ENCODE measurements at places on chromosomes 4 and X.

- no peak for DNase-seq
Observed at GRCh38 chr4:129428454-129428853, 332.5 kb downstream of the C4orf33 start.

GRCh38 chrX:25523574-25524540, 508.1 kb upstream of the ARX start:
- no peak for DNase-seq

GRCh38 chr4:69503558-69503957, 7.9 kb upstream of the UGT2B4 start:
- no peak for DNase-seq

DNA sequence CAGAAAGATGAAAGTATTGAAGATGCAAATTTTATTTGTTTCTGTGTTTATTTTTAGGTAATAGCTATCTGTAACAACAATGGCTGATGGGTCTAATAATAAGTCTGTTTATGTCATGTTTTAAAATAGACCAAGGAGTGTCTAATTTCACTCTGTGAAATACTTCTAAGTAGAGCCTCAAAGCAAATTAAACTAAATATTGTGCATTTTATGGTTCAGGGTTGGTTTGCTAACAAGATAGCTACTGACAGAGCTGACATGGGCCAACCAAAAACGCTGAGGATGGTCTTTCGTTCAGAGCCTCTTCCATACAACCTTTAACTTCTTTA, 437.6 kb upstream of the CTSO start:
- no peak for DNase-seq

DNA sequence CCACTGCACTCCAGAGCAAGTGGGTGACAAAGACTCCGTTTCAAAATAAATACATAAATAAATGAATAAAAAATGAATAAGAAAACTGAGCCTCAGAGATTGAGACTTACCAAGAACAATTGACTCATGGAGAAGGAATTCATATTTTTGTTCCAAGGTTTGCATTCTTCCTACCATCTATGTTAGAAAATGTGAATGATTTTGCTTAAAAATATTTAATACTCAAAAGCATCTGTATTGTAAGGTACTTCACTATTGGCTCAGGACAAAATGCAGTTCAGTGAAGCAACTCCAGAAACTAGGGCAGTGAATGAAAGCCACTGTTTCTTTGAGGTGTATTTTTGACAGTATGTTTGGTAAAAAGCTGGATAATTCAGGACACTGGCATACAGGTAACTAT, 54.1 kb downstream of the XAGE2 start:
- no peak for DNase-seq

DNA sequence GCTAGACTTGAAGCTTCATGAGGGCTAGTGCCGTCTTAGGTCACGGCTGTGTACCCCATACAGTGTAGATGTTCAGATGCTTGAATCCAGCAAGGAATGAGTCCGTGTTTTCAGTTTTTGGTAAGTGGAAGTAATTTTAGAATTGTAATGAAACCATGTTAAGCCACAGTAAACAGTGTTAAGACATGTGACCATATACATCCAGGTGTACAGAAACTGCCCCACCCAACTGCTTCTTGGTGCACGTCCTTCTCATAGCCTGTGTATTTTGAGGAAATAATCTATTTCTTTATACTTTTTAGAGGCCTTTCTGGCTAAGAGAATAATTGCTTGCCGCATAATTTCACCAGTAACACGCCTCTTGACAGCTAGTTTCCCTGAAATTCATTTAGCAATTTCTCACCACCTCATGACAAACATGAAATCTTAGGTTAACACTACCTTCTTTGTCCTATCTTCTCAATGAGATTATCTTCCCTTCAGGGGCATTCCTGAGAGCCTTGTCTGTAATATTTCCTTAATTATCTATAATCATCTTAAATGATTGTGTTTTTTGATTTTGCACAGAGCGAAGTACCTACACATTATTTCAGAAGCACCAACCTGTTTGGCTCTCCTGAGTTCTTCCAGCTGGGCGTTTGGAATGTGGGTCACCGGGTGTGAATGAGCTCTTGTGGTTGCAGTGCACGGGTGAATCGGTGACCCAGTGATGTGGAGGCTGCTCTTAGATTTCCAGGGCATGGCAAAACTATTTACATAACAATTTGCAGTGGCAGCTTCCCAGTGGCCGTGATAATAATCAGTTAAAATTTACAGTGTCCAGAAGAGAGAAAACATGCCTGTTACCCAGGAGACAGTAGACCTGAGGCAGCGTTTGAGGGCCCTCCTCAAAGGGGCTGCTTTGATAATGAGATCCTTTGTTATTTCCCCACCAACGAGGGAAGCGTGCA, 50.2 kb upstream of the TADA2B start:
- no peak for DNase-seq

All from GM12878 (cell line).